ENCODE measurements at places on chromosomes 2 and 18. TPM values are rescaled to one million over a fixed set of nuclear protein-coding genes. Genes with fewer than 3 reads are reported as not detected.

DNA sequence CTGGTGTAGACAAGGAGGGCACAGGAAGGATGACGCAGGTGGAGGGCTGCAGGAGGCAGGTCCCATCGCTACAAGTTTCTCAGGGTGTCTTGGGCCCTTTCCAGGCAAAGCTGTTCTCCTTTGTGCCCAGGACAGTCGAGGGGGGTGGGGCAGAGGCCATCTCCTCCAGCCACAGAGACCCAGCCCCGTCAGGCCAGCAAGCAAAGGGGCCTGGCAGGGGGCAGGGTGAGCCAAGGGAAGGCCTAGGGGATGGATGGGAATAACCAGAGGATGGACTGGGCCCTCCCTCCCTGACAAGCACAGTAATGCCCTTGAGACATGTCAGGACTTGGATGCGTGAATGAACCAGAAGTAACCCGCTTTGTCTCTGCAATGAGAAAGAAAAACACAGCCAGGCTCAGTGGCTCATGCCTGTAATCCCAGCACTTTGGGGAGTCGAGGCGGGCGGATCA lies 6.3 kb downstream of the TCF23 start:
- DNase-seq = no peak

RNF125 gene
- total RNA-seq = 15.8 TPM

- DNase-seq = no peak
Measured at GRCh38 chr2:169351725-169352124, 10.6 kb downstream of the LRP2 start.

- no peak for DNase-seq
Measured at GRCh38 chr2:111701798-111702118, 182.2 kb downstream of the ANAPC1 start.

- DNase-seq = no peak
Measured at GRCh38 chr18:21682371-21683051, 22.1 kb downstream of the ABHD3 start.

DNA sequence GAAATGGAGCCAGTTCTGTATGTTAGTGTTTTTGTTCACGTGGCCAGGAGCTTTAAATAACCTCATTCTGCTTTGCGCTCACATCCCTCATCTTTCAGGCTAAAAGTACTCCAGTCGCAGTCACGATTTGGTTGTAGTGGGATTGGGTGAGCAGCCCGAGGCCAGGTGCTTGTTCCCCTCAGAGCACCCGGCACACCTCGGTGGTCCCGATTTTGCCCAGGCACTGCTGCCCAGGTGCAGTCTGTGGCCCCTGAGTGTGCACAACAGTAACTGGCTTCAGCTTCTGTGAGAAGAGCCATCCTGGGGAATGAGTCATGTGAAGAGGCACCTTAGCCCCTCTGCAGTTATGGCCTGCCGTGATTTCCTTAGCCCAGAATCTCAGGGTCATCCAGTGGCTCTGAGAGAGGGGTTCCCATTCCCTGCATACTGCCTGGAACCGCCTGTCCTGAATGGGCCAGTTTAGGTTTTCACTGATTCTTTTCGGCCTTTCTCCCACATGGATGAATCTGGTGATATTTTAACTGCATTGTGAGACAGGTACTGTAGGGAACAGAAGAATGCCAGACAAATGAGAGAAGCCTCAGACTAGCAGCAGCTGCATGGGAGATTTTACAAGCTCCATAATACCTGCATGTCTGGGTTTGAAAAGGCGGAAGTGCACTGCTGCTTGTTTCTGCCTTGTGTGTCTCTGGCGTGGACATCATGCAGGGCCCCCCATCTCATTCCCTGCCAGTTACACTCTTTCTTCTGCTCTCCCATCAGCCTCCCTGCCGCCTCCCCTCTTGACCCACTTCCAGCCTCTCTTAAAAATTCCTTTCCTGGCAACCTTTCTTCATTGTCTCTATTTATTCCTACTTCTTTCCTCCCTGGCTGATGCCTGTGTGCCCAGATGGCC lies 33.5 kb downstream of the IMPA2 start:
- no peak for DNase-seq

GRCh38 chr2:18149660-18150246 lies 271.3 kb downstream of the KCNS3 start:
- DNase-seq = no peak

DNA sequence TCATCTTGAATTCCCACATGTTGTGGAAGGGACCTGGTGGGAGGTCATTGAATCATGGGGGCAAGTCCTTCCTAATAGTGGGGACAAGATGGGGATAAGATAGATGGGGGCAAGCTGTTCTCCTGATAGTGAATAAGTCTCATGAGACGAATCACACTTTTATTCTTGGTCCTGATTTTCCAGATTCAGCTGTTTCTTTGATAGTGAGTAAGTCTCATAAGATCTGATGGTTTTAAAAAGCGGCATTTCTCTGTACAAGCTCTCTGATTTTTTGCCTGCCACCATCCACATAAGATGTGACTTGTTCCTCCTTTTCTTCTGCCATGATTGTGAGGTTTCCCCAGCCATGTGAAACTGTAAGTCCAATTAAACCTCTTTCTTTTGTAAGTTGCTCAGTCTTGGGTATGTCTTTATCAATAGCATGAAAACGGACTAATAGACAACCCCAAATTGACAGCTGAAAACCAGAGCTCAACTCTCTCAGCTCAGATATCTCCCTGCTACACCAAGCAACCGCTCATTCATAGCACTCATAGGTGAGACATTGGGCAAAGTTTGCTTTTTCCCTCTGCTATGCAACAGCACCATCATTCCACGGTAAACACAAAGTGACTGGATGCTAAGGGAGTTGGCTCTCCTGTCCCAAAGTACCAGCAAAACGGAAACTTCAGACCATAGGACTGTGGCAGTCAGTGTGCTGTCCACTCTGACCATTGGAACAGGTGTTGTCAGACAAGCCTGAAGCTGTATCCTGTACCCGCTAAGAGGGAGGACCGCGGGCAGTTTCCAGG lies 44.9 kb upstream of the TBC1D8 start:
- no peak for DNase-seq

- peak; percentile 83 for DNase-seq
Measured at GRCh38 chr2:11677136-11678055, 7.4 kb upstream of the NTSR2 start.

GRCh38 chr18:32424696-32425095 lies 46.0 kb downstream of the GAREM1 start:
- no peak for DNase-seq

EMILIN1 gene
- 77.4 TPM for total RNA-seq

VWA3B gene
- total RNA-seq = not detected

DNA sequence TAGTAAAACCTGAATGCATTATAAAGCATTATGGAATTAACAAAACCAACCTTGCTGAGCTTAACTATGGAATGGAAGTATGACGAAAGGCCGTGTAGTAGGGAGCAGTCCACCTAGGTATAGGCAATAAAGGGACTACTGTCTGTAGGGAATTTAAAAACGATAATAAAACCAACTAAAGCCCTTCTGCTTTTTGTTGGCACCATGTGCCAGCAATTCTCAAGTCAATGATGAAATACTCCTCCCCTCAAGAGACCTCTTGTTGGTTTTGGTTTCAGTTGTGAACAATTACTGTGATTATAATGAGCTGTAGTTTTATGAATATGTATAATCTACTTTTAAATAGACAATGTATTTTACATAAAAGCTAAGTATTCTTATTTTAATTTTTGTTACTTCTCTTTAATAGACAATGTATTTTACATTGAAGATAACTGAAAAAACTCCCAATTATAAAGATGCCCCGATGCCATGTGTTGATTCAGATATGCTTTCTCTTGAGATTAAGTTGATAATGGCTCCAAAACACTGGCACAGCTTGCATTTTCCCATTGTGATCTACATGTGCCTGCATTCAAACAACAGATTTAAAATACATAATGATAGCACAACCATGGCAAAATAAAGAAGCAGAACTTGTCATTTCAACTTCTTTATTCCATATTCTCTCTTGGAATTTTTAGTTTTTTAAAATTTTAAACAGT lies 55.5 kb upstream of the ZDBF2 start:
- no peak for DNase-seq

- no peak for DNase-seq
Measured at GRCh38 chr2:45902781-45903375, 251.4 kb downstream of the PRKCE start.

DNA sequence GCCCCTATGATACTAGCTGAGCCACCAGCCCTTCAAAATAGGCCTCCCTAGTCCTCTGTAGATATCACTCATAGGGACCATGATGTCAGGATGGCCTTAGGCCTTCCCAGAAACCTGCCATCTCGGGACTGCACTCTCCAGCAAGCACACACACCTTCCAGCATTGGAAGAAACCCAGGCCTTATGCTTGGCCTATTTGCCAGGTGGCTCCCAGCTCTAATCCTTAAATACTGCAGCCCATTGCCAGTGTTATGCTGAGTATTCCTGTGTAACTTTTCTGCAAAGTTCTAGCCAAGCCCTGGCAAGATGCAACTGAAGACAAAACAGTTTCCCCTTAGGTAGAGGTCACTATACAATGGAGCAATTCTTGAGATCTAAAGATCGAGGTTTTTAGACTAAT lies 316.5 kb downstream of the SETBP1 start:
- DNase-seq = no peak
